Dermis blood vessel endothelial cell (primary cell): ENCODE measurements at places on chromosomes 5 and 9. TPM values are rescaled to one million over a fixed set of nuclear protein-coding genes. Genes with fewer than 3 reads are reported as not detected.

GRCh38 chr5:139177809-139178588 is 20.2 kb downstream of the SIL1 start:
- DNase-seq, result no peak

Gene RAD23B
- total RNA-seq, result 75.0 and 98.8 TPM in 2 replicates

DNA sequence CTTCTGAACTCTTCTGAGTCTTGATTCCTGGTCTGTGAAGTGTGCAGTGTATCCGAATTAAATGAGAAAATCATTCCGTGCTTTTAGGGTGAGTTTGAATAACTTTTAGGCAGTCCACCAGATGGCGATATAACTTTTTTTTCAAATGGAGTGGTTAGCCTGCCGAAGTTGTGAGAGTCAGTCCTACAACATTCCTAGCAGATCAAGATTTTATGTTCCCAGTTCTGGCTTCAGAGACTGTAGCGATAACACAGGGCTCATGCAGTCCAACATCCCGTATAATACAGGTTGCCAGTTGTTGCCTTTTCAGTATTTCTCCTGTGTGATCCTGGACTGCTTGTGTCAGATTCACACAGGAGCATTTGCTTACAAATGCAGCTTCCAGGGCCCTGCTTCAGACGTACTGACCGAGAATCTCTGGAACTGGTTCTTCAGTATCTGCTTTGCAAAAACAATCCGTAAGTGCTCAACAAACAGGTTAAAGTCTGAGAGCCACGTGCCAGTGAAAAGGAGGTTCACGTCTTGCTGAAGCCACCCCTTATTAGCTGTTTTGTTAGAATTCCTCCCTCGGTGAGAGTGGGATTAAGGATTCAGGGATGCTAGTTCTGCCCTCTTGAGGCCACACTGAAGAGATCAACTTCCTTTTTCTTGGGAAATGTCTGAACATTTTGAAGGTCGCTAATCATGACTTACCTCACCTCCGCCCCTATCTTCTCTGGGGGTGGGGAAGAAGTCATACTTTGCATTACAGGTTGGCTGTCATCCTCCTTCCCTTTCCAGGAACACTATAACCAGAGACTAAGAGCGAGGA is 22.8 kb downstream of the SMIM3 start:
- DNase-seq, result peak; percentile 79

Gene ADAMTS16
- total RNA-seq, result not detected in 2 replicates

DNA sequence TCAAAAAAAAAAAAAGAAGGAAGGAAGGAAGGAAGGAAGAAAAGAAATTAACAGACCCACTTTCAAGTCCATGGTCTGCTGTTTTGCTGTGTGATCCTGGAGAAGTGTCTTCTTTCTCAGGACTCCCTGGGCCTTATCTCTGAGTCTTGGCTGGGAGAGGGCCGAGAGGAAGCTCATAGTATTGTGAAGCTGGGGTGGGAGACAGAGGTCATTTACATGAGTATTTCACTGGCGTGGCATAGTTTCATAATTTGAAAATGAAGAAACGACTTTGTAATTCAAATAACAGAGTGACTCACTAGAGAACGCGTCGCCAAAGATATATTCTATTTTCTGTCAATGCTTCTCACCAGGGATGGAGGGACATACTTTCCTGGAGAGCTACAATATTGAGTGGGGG is 2.4 kb upstream of the C9orf50 start:
- DNase-seq, result no peak

- DNase-seq, result peak; percentile 52
These were observed 42.9 kb downstream of the GLRX start for GRCh38 chr5:95779611-95780010.

- DNase-seq, result no peak
These were observed 592.0 kb upstream of the DMAC1 start for GRCh38 chr9:8391566-8391965.

DNA sequence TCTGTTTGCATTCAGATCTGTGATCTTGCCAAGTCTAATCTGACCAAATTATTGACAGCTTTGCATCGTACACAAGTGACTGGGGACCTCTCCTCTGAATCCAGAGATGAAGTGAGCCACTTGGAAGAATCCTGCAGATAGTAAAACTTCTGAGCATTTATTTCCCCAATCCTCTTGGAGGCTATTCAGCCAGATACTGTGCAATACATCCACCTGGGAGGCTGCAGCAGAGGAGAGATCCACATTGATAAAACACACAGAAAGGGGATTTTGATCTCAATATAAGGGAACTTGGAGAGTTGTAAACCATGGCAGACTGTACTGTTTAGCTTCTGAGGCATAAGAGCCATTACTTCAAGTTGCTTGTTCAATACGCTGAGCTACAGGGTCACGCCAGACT is 654.6 kb downstream of the MTRR start:
- DNase-seq, result no peak

Gene SARDH
- total RNA-seq, result 0.34 and 0.37 TPM in 2 replicates

DNA sequence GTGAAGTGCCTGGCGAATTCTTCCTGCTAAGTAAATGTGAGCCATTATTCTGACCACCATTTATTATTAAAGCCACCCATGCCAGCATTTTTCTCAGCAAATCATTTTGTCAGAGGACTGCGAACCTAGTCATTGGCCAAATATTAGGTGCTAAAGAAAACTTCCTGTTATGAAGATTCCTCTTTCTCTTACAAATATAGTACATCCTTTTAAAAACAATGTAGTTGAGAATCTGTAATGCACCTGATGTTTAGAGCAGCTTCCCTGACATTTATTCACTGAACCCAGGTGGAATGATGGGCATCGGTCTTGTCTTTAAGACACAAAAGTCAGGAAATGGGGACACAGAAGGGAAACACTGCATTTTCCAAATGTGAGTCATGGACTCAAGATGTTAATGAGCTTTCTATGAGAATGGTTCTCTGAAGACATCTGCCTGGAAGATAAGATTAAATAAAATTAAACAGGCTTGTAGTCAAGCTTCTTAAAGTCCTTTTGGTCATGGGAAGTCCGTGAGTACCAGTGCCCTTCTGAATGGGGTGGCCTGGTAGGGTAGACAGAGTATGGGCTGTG is 290.6 kb downstream of the FBXL7 start:
- DNase-seq, result peak; percentile 63
